T-helper 22 cell (primary cell): ENCODE measurements at places on chromosomes 12 and 14.

- DNase-seq, result no peak
These were observed 26.5 kb downstream of the MANSC1 start for GRCh38 chr12:12323591-12323990.

- no peak for DNase-seq
These were observed 352.6 kb downstream of the BCL11B start for GRCh38 chr14:98919434-98919833.

- no peak for DNase-seq
These were observed 130.3 kb downstream of the DAD1 start for GRCh38 chr14:22458737-22459136.

- no peak for DNase-seq
These were observed 32.3 kb upstream of the INF2 start for GRCh38 chr14:104657101-104657524.

GRCh38 chr12:125092872-125093680 lies 27.8 kb downstream of the AACS start:
- DNase-seq, result no peak

GRCh38 chr14:71574976-71575375 lies 357.3 kb upstream of the RGS6 start:
- DNase-seq, result no peak

GRCh38 chr14:103765526-103765925 lies 49.9 kb downstream of the ZFYVE21 start:
- DNase-seq, result no peak

GRCh38 chr14:36515896-36516718 lies 3.9 kb downstream of the NKX2-1 start:
- no peak for DNase-seq

DNA sequence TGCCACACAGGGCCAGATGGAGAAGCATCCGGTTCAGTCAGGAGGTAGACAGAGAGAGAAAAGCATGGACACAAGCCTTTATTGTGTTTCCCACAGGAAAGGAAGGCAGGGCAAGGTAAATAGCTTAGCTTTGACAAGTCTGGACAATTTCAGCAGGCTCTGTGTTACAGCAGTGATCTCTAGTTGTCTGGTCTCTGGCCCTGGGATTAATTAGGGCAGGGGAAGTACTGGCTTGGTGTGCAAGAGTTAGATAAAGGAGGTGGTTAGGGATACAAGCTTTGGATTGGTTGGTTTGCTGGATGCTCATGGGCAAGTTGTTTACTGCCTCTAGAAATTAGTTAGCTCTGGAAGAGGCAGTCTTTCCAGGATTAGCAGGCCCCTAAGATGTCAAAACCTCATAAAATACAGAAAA lies 15.1 kb upstream of the NGDN start:
- DNase-seq, result no peak

DNA sequence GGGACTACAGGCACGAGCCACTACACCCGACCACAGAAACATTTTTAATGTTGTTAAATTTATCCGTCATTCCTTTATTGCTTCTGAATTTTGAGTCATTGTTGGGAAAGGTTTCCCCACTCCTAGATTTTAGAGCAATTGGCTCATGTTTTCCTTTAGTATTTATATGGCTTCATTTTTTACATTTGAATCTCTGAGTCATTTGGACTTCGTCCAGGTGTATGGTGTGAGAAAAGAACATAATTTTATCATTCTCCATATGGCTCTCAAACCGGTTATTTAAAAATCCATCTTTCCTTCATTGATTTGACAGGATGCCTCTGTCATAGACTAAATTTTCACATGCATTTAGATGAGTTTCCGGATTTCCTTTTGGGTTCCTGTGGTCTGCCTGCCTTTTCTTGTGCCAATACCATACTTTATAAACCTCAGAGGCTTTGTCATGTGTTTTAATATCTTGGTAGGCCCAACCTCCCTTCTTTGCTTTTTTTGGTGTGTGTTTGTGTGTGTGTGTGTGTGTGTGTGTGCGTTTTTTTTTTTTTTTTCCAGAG lies 30.9 kb downstream of the LRTM2 start:
- DNase-seq, result no peak

DNA sequence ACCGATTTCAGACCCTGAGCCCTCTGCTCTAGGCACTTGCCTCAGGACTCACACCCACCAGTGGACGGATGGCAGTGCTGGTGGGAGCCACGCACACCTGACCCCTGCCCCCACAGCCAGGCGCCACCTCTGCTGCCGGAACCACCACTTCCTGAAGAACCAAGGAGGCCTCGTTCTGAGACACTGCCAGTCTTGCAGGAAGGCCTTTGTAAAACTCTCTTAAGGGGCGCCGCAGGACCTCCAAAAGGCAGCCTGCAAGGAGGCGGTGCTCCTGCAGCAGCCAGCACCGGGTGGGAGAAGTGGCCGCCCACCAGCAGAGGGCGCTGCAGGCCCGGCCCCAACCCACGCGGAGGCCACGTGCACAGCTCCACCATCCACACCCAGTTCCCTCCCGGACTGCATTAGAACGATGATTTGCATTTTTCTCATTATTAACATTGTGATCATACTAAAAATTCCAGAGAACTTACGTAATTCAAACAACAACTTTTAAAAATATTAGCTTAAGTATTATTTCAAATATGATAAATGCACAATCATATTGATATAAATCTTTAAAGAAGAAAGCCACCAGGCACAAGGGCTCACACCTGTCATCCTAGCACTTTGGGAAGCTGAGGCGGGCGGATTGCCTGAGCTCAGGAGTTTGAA lies 12.8 kb downstream of the STX2 start:
- peak; percentile 39 for DNase-seq

DNA sequence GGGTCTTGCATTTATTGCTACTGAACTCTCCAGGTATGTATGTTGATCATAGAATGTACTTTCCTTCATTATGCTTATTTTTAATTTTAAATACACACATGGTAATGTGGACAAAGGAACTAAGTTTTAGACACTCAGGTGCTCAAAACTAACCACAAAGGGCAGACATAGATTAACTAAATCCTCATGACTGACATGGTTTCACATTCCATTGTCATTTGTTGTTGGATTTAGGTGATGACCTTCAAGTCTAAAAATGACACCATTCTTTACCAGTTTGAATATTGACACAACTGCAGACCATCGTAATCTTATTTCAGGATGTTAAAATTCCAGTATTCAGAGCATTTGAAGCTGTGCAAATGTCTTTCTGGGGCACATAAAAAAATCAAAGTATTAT lies 128.4 kb downstream of the BBS10 start:
- DNase-seq, result no peak

DNA sequence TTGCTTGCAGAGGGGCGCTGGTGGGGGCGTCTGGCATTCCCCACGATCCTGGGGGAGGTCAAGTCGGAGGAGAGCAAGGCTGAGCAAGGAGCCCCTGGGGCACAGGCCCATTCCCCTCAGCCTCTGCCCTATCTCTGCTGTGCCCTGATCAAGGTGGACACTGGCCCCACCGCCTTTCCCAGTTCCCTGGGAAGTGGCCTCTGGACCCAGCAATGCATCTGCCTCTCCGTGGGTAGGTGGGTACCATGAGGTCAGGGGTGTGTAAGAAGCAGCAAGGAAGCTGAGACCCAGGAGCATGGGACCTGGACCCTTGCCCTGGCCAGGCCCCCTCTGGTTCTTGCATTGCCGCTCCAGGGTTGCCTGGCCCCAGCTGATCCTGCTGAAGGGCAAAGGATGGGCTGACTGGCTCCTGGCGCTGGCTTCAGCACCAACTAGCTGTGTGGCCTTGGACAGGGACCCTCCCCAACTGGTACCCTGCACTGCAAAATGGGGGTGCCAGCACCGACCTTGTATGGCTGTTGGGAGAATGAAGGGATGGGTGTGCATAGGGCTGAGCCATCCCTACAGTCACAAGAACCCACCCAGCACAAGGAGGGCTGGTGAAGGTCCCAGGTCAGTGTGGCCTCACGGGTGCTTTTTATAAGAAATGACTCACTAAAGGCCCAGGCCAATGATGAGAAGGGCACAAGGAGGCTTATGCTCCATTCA lies 19.6 kb downstream of the SLC25A29 start:
- DNase-seq, result no peak

DNA sequence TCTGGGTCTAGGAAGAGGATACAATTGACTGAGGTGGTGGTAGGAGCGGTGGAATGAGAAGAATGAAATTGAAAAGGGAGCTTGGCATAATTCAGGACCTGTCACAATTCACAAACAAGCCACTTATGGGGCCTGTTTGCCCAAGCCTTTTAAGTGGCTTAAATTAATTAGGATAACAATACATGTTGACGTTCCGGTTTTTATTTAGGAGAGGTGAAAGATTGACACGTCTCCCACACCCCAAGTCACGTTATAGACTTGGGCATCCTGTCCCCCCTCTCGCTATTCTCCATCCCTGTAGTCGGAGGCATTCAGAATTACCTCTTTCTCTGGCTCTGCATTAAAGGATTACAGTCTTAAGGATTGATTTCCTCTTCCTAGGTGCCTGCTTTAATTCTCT lies 954 bp upstream of the CALCOCO1 start:
- no peak for DNase-seq

DNA sequence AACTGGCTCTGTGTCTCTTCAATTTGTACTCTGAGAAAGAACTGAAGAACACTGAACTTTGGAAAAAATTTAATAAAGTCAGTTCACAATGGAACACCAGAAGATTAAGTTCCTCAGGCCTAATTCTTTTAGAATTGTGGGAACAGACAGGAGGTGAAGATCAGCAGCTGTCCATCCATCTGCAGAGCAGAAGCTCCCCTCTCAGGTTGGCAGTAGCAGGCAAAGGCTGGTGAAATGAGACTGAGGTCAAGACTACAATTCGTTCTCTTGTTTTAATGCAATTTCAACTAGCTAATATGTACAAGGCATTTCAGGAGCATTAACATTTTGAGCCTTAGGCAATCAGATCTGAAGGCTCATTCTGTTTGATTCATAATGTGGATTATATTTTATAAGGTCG lies 10.3 kb upstream of the TRHDE start:
- DNase-seq, result no peak

DNA sequence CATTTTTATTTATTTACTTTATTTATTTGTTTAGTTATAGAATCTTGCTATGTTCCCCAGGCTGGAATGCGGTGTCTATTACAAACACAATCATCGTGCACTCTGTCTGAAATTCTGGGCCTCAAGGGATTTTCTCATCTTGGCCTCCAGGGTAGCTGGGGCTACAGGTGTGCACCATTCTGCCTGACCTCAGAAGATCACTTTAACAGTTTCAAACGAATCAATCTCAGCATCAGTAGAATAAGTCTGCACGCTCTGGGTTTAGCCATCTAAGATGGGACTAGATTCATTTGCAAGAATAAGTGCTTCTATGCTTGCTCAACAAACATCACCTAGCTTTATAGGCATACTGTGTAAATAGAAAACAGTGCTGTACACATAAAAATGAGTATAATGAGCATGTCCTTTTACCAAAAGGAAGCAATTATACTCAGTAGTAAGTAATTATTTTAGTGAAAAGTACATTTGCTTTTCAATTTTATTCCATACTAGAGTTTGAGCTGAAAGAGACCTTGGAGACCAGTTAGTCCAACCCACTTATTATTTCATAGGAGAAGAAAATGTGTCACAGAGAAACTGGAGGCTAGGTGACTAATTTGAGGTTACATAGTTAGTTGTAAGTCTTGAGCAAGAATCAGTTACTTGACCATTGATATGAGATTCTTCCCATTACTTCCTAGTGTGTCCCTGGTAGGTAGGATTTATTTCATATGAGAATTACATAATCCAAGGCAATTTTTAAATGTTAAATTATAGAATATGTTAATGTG lies 456.5 kb upstream of the LMO3 start:
- no peak for DNase-seq

DNA sequence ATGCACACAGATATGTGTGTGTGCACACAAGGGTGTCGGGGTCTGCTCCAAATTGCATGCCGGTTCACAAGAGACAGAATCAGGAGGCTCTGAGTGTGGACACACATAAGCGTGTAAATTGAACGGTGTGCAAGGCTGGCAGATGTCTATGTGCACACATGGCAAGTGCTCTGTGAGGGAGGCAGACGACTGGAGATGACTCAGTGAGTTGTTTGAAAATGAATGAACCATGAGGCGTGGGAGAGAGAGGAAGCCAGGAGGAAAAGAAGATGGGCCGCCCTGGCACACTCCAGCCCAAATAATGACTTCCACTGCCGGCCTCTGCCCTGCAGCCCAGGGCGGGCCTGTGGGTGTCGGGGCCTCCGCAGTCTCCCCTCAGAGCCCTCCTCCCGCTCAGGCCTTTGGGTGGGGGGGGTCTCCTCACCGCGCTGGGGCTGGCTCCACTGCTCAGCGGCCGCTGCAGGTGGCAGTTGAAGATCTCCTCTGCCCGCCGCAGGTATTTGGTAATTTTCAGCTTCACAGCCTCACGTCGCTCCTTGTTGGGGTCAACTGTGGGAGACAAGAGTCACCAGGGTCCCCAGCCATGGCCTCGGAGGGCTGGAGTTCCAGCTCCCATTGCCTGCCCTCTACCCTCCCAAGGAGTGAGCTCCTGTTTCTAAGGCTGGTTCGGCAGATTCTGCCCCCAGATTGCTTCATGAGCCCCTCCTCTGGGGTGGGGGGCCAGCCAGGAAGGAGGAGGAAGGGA lies 3.5 kb downstream of the RPS6KL1 start:
- DNase-seq, result no peak

GRCh38 chr12:51683763-51684357 lies 92.8 kb downstream of the SCN8A start:
- no peak for DNase-seq

DNA sequence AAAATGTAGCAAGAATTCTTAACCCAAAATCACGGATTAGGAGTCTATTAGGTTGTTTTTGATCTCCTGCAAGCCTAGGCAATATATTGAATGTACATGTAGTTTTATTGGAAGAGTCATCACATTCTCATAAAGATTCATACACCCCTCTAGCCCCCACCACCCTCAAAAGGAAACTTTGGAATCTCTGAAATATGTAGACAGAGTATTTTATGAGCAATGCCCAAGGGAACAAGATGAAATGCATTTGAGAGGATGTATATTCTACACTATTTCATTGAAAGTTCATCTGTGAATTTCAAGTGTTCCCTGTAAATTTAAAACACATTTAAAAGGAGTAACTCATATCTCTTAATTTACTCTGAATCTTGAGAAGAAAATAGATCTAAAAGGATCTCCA lies 103.7 kb downstream of the SYT1 start:
- no peak for DNase-seq

DNA sequence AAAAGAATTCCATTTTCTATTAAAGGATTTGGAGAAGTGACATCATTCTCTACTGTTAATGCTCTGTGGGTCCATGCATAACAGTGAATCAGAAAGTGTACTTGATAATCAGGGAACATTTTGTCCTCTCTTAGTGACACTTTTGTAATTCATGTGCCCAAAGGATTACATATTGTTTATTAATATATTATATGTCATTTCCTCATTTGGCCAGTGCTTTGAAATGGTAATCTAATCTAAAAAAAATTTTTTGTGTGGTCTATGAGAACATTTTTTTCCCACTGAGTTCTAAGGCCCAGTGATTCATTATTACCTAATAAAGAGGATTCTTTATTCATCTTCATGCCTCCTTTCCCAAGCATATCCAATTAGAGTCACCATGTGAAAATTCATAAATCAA lies 79.7 kb upstream of the MYF6 start:
- DNase-seq, result no peak

- no peak for DNase-seq
These were observed 65.0 kb downstream of the ITPK1 start for GRCh38 chr14:93050761-93051160.
